ENCODE measurements at places on chromosomes 12 and 14.

DNA sequence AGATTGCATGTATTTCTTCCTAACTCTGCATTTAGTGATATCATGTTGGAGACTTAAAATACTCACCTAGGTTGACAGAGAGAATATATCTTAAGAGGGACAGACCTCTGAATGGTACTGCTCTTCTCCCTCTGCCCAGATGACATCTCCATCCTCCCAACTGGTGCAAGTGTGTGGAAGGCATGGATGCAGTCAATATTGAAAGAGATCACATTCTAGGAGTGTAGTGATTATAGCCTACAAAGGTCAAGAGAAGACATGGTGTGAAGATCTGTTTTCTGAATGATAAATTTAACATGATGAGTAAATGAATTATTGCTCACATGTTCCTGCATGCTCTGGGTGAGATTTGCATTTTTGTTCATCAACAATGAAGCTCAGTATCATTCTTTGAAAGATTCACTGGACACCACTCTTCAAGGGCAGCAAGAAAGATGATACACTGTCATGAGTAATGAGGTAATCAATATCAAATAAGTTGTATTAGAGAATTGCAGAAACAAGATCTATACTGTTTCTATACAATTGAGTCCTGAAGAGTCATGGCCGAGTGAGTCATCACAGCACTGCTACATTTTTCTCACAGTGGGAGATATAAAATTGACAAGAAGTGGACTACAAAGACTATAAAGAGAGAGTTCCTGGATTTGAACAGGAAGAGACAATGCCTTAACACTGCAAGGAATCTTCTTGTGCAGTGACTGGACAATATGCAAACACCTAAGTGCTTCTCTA, 183.3 kb upstream of the KRR1 start:
- no peak for DNase-seq

- DNase-seq = peak; percentile 87
Measured at GRCh38 chr12:56987551-56988053, 18.7 kb downstream of the ZBTB39 start.

GRCh38 chr14:70905301-70905700, 2.0 kb upstream of the PCNX1 start:
- DNase-seq = peak; percentile 83

DNA sequence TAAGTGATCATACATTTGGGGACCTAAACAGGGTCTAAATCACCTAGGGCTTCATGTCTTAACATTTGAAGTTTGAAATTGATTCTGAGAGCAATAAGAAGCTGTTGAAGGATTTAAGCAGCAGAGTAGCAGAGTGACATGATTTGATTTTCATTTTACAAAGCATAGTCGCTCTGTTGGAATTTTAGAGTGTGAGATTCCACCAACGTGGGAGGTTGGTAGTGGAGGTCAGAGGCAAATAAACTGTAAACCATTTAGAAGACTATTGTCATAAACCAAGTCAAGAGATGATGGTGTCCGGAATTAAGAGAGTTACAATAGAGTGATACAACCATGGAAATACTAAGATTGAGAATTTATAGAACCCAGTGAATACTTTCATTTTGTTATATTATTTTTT, 52.7 kb upstream of the ZDHHC17 start:
- DNase-seq = no peak

DNA sequence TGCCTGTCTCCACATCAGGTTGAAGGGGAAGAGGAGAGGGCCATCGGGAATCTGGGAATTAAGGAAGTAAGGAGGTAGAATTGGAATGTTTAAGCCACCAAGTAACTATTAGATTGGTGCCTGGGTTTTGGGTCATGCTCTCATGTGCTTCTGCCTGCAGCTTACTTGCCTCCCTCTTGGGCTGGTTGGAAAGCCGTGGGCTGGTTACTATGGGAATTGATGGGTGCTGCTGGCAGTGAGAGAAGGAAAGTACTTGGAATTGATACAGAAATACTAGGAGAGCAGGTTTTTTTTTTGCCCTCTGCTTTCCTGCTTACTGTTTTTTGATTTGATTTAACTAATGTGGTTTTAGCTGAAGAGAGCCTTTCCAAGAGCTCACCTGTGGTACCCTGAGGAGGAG, 493.5 kb upstream of the RGS6 start:
- DNase-seq = peak; percentile 48

GRCh38 chr12:110002676-110003515, 3.7 kb downstream of the ANKRD13A start:
- no peak for DNase-seq
